Aorta (tissue), 5 donors: ENCODE measurements at places on chromosomes 6 and 20. TPM values are rescaled to one million over a fixed set of nuclear protein-coding genes. Genes with fewer than 3 reads are reported as not detected.

The TBXT gene
- not detected for total RNA-seq

The TM9SF4 gene
- 35.8 TPM for total RNA-seq

The OPRL1 gene
- 2.9 TPM for total RNA-seq

The NEDD9 gene
- total RNA-seq: 49.8 TPM

The COL9A1 gene
- total RNA-seq: not detected

The SH3BGRL2 gene
- 23.7 TPM for total RNA-seq

The LRRC73 gene
- 0.39 TPM for total RNA-seq

The LGSN gene
- not detected for total RNA-seq

The ZBTB12 gene
- total RNA-seq: 1.8 TPM

The OXT gene
- not detected for total RNA-seq

The MYCT1 gene
- 20.1 TPM for total RNA-seq

The IPCEF1 gene
- total RNA-seq: 3.7 TPM

The FAM83C gene
- not detected for total RNA-seq

The TCF21 gene
- total RNA-seq: 0.63 TPM

The FAM120B gene
- total RNA-seq: 38.5 TPM

The PXDC1 gene
- total RNA-seq: 222 TPM

The FANCE gene
- 4.7 TPM for total RNA-seq

The C6orf141 gene
- 9.6 TPM for total RNA-seq

The MTFR2 gene
- 0.39 TPM for total RNA-seq

The HLA-DMA gene
- 109 TPM for total RNA-seq

The SMPDL3A gene
- 3.9 TPM for total RNA-seq

The ARFGEF3 gene
- 2.5 TPM for total RNA-seq

- DNase-seq: no peak
Observed at GRCh38 chr6:34462551-34462971, 3.3 kb upstream of the PACSIN1 start.

- no peak for DNase-seq
Observed at GRCh38 chr6:131581523-131581922, 8.5 kb downstream of the ARG1 start.

DNA sequence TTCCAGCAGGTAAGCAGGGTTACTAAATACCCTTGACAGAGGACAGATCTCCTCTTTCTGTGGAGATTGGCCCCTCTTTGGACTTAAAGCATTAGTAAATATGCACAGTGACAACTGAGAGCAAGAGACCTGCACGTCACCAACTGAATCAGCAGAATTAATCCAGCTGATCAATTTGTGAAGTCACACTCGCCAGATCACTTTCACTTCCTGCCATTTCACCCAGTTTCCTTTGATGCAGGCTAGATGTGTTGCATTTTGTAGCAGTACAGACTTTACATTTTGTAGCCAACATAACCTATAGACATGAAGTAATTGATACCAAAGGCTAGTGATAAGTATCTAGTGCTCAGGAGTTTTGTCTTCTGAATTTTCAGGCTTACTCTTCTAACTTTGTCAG lies 11.9 kb downstream of the SYNE1 start:
- DNase-seq: no peak

- no peak for DNase-seq
Observed at GRCh38 chr6:144344646-144345045, 59.5 kb downstream of the UTRN start.

- DNase-seq: peak; percentile 55
Observed at GRCh38 chr6:41642090-41642959, 4.1 kb downstream of the MDFI start.

- DNase-seq: peak; percentile 80
Observed at GRCh38 chr20:56359212-56360132, 698 bp downstream of the FAM210B start.

- DNase-seq: no peak
Observed at GRCh38 chr6:50047026-50047425, 2.7 kb downstream of the DEFB112 start.

GRCh38 chr6:16712931-16713484 lies 48.3 kb downstream of the ATXN1 start:
- peak; percentile 80 for DNase-seq

GRCh38 chr20:11159728-11160127 lies 485.9 kb upstream of the JAG1 start:
- peak; percentile 49 for DNase-seq

DNA sequence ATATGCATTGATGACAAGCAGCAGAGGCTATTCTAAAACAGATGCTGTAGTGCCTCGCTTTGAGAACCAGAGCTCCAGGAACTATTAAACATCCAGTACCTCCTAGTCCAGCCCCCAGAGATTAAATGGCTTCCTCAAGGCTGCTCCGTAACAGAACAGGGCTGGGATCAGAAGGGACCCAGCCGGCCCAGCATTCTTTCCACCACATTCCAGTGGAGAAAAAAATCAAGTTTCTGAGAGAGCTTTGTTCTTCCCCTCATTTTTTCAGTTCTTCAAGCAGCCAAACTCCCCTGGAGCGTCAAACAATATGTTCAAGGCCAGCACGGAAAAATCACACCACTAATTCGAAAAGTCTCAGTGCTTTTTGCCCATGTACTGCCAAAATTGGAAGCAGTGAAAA lies 5.8 kb upstream of the STMND1 start:
- no peak for DNase-seq

DNA sequence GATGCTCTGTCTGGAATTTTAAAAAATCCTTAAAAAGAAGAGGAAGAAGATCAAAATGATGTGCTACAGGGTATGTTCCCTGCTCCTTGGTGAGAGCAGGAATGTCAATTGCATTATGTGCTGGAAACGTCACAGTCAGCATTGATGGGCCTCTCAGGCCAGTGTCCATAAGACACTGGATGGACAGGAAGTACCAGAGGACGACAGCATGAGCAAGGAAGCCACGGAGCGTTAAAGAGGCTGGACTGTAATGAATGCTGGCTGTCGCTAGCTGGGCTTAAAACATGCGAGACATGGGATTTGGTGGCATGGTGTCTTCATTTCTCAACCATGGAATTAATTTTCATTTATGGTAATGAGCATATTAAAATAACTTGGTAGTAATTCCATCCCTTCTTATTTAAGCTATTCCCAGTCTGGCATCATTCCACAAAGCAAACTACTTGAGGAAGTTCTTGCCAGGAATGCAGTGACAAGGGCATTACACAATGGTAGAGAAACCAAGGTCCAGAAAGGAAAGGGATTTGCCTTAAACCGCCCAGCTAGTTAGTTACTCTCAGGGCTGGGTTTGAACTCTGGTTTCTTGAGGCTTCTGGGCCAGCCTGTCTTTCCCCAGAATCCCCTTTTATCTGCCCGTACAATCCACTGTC lies 166.6 kb upstream of the SOX4 start:
- DNase-seq: no peak

GRCh38 chr6:126672649-126673048 lies 332.7 kb downstream of the CENPW start:
- no peak for DNase-seq

- DNase-seq: no peak
Observed at GRCh38 chr6:54654381-54654780, 192.2 kb upstream of the FAM83B start.

- DNase-seq: no peak
Observed at GRCh38 chr6:7922596-7922995, 12.0 kb upstream of the TXNDC5 start.

- no peak for DNase-seq
Observed at GRCh38 chr6:140627002-140627401, 1252.6 kb upstream of the CITED2 start.

GRCh38 chr6:11688425-11688709 lies 90.2 kb downstream of the ADTRP start:
- no peak for DNase-seq

GRCh38 chr6:133244519-133244918 lies 3.4 kb downstream of the EYA4 start:
- DNase-seq: no peak

GRCh38 chr6:138948546-138949179 lies 39.4 kb downstream of the REPS1 start:
- DNase-seq: no peak

DNA sequence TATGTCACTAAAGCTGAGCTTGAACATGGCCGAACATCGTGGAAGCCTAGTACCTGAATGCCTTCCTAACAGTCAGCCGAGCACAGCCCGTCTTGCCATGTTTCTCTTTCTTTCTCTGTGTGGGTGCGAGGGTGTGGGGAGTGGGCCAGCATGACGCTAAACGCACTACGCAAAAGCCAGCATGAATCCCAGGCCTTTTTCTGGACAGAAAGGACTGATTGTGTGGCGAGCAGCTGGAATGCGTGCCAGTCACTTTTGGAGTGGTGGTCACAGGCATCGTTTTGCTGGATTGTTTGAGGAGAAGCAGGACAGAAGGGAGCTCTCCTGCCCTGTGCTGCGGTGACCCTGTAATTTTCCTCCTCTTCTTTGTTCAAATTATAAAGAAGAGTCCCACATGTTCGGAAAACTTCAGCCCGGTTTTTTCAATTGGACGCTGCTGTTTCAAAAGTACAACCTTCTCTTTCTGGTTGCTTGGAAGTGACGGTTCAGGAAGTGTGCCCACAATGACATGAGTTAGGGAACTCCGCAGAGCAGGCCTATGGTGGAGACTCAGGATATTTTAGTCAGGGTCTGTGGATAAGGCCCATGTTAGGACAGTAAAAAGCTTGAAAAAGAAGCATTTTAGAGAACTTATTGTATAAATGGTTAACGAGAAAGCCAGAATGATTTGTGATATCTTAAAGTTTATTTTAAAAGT lies 54.3 kb downstream of the PDE7B start:
- no peak for DNase-seq

DNA sequence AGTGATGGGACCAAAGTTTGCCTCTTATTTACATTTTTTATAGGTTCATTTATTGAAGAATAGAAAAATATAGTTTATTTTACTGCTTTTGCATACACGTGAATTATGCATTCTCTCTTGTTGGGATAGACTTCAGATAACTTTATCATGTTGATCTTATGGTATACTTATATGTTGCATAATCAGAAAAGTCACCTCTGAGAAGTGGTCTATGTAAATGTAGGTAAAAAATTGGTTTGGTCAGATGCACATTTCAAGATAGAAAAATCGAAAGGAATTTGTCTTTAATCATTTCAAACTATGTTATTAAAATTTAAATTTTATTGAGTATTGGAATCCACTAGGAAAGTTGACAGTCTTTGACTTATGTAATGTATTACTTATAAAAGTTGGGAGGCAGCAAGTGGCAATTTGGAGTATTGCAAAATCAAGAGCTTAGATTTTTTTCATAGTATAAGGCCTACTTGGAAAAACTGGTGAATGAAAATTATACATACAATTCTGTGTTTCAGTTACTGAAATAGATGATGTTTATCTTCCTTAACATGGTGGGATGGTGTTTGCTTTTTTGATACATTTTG lies 2.4 kb downstream of the PHF3 start:
- no peak for DNase-seq

DNA sequence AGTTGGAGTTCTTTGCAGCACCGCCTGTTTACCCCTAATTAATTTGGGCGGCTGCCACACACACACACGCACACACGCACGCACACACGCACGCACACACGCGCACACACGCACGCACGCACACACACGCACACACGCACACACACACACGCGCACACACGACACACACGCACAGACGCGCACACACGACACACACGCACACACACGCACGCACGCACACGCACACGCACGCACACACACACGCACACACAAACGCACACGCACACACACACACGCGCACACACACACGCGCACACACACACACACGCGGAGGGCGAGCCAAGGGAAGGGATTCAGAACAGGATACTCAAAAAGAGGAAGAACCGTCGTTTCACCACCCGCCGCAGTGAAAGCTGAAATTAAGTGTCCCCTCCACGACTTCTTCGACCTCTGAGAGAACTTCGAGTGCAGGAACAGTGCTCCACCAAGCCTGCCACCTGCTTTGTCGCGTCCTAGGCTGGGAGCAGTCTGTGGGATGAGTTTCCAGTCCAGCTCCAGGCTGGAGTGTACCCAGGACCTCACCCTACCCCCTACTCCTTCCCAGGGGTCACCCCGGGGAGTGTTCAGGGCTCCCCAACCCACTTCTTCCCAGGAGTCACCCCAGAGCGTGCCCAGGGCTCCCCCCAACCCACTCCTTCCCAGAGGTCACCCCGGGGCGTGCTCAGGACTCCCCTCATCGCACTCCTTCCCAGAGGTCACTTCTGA lies 1.1 kb downstream of the RNASET2 start:
- DNase-seq: no peak

GRCh38 chr6:34836008-34836407 lies 44.1 kb downstream of the BLTP3A start:
- DNase-seq: no peak

- DNase-seq: peak; percentile 25
Observed at GRCh38 chr20:49929142-49929494, 7.1 kb upstream of the RNF114 start.

- no peak for DNase-seq
Observed at GRCh38 chr6:90932351-90932750, 345.5 kb upstream of the MAP3K7 start.

DNA sequence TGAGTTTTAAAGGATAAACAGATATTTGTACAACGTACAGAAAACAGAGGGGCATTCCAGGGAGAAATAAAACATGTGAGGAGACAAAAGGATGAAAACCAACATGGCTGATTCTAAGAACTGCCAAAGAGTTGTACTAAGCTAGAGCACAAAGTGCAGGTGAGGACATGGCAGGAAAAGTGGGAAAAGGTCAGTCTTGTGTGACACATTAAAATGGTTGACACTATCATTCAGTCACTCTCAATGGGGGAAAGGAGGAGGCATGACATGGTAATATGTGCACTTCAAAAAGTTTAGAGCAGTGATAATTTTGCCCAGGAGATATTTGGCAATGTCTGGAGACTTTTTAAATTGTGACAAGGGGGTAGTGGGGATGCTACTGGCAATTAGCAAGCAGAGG lies 21.8 kb downstream of the PHIP start:
- no peak for DNase-seq

DNA sequence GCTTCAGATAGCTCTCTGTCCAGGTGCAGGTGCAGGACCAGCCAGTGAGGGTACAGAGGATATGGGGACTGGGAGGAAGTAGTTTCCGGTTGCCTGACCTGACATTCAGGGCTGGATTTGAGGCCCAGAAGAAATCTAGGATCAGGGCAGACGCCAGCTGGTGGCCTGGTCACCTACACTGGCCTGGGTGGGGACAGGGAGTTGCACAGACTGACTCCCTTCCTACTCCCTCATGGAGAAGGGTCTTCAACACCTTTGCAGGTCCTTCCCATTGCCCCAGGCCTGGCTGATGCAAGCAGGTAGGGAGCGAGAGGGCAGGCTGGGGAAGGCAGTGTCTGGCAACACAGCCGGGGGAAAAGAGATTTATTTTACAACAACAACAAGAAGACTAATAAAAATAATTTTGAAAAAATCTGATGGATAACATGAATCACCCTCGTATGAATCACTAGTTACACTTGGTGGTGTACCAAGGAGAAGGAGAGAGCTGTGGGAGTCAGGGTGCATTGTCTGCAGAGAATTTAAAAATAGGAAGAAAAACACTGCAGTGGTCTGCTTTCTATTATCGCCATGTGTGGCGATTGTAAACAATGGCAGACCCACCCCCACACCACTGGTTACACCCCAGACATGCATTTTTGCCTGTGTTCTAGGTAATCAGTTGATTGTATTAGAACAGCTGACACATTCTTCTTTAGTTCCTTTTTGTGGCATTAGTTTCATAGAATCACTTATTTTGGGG lies 62.3 kb upstream of the SNX9 start:
- DNase-seq: no peak

GRCh38 chr20:8569766-8570165 lies 437.7 kb downstream of the PLCB1 start:
- DNase-seq: no peak

GRCh38 chr6:90446164-90446563 lies 140.7 kb downstream of the MAP3K7 start:
- no peak for DNase-seq

GRCh38 chr20:23668477-23668951 lies 20.3 kb downstream of the CST4 start:
- DNase-seq: no peak
